ENCODE measurements at places on chromosomes 6 and 20.

GRCh38 chr6:160837146-160837545 lies 135.1 kb downstream of the PLG start:
- DNase-seq, result no peak

GRCh38 chr20:3679749-3680700 lies 1.8 kb downstream of the ADAM33 start:
- DNase-seq, result peak; percentile 54

GRCh38 chr6:28693033-28693750 lies 167.5 kb downstream of the GPX5 start:
- no peak for DNase-seq

- DNase-seq, result no peak
Observed at GRCh38 chr20:4036351-4036750, 21.0 kb upstream of the RNF24 start.

DNA sequence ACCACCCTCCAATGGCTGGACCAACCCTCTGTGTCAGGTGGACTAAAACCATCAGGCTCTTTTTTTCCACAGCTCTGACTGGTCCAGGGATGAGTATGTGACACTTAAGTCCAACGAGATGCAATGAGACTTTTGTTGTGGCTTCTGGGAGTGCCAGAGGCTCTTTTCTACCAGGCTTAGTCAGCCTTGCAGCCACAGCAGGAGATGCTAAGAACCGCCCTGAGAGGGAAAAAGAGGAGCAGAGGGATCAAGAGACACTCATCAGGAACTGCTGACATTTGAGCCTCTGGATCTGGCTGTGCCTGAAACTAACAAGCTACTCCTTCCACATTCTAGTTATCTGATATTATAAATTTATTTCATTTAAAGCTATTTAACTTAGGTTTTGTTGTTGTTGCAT lies 270.9 kb upstream of the SULF2 start:
- DNase-seq, result no peak

DNA sequence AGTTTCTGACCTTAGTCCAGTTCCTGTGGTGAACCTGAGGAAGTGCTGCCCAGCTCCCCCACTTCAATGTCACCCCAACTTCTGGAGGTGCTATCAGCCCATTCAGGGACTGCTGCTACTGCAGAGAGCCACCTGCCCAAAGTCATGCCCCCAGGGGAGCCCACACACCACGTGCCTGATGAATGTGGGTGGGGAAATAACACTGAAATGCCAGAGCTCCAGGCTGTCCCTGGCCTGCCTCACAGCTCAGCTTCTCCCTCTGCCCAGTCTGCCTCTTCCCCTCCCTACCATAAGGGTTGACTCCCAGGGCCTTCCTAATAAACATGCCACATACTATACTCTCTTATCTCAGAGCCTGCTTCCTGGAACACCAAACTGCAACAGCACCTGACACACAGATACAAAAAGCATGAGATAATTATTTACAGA lies 276.4 kb upstream of the MOCS1 start:
- DNase-seq, result no peak

- no peak for DNase-seq
Observed at GRCh38 chr6:141346535-141346934, 786.2 kb upstream of the GJE1 start.

- DNase-seq, result no peak
Observed at GRCh38 chr20:63545814-63546213, 1.7 kb downstream of the SRMS start.
